ENCODE measurements at places on chromosomes 2 and 18.

- peak; percentile 50 for DNase-seq
Observed at GRCh38 chr18:10131460-10132395, 217.9 kb downstream of the VAPA start.

- DNase-seq: no peak
Observed at GRCh38 chr18:58668897-58669296, 2.4 kb upstream of the MALT1 start.

GRCh38 chr2:63055226-63056106 lies 4.8 kb downstream of the OTX1 start:
- no peak for DNase-seq

DNA sequence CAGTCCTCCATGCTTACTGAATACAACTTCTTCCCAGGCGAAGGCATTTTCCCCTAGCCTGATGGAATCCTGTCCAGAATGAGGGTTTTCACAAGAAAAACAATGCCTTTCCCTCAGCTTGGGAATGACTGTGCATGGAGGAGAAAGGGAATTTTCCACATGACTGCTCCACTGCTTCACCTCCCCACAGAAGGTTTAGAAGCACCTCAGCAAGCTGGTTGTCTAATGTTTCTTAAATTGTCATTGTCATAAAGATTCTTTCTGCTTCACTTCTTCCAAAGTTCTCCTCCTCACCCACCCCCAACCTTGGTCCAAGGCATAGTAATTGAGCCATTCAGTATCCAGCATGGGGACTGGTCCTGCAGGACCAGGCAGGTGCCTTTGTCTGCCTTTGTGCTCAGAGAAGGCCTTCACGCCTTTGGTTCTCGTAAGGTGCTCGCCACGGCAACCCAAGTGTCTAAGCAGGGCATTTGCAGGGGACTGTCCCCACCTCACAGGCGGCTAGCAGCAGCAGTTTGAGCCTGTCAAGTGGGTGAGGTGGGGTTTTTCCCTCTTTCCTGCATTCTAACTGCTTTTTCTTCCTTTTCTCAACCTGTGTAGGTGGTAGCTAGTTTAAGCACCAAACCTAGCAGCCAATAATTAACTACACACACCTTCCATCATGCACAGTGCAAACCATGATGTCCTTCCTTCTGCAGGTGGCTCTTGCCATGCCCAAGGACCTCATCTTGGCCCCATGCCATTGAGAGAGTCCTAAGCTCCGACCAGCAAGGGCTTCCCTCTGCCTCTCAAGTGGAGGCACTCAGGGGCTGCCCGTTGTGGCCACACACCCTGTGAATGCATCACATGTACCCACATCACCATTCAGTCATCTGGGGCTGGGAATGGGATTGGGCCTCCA lies 65.7 kb upstream of the BCL2L11 start:
- no peak for DNase-seq

DNA sequence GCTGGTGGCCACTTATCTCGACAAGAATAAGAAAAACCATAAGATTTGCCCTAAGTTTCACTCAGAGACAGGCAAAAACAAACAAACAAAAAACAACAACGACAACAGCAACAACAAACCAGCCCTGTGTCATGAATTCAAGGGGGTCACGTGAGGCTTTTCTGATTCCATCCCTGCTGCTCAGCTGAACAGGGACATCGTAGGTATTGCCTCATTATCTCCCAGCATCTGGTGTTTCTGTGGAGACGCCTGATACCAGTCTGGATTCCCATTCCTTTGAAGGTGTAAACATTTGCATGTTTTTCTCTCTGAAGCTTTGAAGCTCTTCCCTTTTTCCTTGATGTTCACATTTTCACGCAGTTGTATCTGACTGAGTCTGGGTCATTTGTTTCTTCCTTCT lies 117.4 kb downstream of the KCNF1 start:
- no peak for DNase-seq

DNA sequence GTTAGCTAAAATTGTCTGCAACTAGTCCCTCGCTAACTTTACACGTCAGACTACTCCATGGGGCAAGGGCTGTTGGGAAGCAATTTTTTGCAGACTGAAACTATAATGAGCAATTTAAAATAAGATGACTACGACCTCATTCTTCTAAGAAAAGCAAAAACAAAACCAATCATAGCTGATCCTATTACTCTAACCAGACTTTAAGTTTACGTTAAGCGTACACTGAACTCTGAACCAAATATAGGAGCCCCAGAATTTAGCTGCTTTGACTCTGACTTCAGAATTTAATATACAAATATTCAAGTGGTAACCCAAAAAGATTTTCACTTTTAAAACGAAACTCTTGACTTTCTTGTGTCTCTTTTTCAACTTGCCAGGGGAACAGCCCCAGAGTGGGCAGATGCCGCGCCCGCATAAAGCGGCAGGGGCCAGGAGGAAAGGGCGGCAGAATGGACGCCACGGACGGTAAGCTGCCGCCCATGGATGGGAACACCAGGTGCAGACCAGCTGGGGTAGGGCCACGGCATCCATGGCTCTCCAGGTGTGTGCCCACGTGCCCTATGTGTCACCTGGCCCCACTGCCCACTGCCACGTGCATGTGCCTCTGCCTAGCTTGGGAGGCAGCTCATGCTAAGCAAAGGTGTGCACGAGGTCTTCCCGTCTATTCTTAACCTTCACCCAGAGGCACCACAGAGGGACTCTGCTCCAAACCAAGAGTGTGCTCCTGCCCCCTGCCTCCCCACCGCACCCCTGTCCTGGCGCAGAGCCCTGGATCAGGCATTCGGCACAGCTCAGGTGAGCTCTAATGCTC lies 217.6 kb downstream of the HDAC4 start:
- no peak for DNase-seq

All from right lung (tissue), 10 donors.